ENCODE measurements at places on chromosomes 11 and 22.

DNA sequence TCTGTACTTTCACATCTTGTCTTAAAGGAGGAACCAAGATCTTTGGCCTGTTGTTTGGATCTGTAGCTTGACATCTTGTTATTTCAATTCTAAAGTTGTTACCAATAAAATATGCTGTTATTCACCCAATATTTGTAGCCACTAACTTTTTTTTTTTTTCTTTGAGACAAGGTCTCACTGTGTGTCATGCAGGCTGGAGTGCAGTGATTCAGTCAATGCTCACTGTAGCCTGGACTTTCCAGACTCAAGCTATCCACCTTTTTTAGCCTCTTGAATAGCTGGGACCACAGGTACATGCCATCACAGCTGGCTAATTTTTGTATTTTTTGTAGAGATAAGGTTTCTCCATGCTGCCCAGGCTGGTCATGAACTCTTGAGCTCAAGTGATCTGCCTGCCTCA lies 769.4 kb downstream of the DLG2 start:
- no peak for DNase-seq

DNA sequence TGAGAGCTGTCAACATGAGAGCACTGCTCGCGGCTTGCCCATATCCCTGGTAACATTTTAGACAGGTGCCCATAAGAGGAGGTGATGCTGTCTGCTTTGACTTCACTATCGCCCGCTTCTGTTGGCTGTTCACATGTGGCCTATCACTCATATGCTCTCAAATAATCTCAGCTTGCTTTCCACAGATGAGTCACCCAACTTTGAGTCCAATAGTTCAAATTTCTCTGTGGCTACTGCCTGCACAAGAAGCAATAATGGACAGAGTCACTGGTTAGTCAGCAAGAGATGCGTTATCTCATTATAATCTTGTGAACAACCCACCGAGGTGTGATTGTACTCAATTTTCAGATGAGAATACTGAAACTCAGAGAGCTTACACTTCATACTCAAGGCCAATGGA lies 1714.1 kb downstream of the LRRC4C start:
- no peak for DNase-seq

GRCh38 chr11:58511636-58512035 lies 3.7 kb upstream of the OR5B21 start:
- DNase-seq = no peak

- DNase-seq = no peak
These were observed 67.3 kb upstream of the CDON start for GRCh38 chr11:126129727-126130671.

- DNase-seq = peak; percentile 73
These were observed 945 bp downstream of the ROBO3 start for GRCh38 chr11:124865902-124866851.

DNA sequence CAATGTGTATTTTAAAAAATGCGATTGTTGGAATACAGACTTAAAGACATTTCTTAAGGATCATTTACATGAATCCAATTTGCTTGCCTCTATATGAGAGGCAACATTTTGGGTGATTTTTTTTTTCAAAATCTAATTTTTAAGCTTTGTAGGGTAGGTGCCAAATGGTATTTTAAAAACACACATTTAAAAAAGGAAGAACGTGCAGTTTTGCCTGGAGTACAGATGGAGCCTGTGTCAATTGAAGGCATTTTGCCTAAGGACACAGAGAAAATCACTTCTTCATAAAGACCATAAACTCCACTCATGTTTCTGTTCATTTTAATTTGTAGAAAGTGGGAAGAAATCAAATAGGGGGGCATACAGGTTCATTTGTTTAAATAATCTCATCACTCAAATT lies 91.3 kb downstream of the BDNF start:
- no peak for DNase-seq

DNA sequence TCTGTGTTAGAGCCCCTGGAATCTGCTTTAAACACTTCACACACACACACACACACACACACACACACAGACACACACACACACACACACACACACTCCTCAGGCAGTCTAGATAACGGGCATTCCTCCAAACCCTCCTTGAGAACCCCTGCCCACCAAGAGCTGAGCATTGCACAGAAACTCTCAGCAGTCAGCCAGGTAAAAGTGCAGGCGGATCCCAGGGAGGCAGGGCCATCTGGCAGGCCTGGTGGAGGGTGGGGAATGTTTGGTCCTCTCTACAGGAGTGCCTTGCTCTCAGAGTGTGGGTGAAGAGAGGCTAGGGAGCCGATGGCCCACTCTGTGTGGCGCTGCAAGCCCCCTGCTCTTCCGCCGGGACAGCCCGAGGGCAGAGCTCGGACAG lies 190.2 kb downstream of the BUD13 start:
- DNase-seq = no peak

- DNase-seq = no peak
These were observed 16.9 kb downstream of the IL18BP start for GRCh38 chr11:72015511-72016061.

GRCh38 chr11:69947059-69947792 lies 128.0 kb upstream of the FGF3 start:
- no peak for DNase-seq
